Activated CD4-positive, alpha-beta T cell treated with anti-CD3 and anti-CD28 coated beads, Interleukin-10, Interleukin-2, amounts not matched to agents 100 ng/mL and 50 ng/mL, durations not matched to agents 16 hours and 8 hours (primary cell): ENCODE measurements at places on chromosomes 1 and 21.
A peak's percentile ranks its signal among the peaks of the same experiment; 100 is the strongest.

GRCh38 chr1:94974824-94975223 is 47.9 kb upstream of the CNN3 start:
- DNase-seq = no peak

DNA sequence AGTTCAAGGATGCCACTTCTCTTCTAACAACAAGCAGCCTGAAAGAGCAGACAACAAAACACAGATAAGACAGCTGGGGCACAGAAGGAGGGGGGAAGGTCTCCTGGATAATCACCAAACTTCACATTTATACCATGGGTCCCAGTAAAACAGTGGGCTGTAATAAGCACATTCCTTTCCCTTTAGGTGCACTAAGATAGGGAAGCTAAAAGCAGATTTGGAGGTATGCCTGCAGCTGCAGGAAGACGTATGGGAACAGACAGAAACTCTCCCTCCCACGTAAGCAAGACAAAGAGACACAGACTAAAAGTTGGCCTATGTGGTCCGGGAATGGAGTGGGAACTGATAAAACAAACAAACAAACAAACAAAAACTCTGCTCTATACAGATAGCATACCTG is 612.1 kb downstream of the MRPL39 start:
- no peak for DNase-seq

GRCh38 chr1:184210031-184210430 is 158.5 kb downstream of the TSEN15 start:
- no peak for DNase-seq

DNA sequence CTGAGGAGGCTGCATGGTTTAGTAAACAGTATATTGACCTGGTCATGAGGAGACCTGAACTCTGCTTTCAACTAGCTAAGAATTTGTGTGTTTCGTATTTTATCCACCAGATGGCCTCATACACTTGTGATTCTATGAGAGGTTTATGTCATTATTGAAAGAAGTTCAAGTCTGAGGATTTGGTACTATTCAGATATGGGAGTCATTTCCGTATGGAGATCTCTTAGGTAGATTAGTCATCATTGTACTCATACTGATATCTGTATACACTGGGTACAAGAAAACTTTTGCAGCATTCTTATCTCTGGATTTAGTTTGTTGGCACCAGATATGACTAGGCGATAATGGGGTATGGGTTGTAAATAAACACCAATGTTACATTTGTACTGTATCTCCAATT is 26.6 kb downstream of the ATF6 start:
- DNase-seq = peak; percentile 85

GRCh38 chr21:33712022-33712803 is 69.9 kb downstream of the ITSN1 start:
- no peak for DNase-seq

GRCh38 chr1:11980676-11980972 is 380 bp downstream of the MFN2 start:
- DNase-seq = peak; percentile 9

GRCh38 chr1:48790397-48790796 is 13.7 kb upstream of the BEND5 start:
- DNase-seq = peak; percentile 45
